CD8-positive, alpha-beta T cell (primary cell): ENCODE measurements at places on chromosomes 3 and 15.

DNA sequence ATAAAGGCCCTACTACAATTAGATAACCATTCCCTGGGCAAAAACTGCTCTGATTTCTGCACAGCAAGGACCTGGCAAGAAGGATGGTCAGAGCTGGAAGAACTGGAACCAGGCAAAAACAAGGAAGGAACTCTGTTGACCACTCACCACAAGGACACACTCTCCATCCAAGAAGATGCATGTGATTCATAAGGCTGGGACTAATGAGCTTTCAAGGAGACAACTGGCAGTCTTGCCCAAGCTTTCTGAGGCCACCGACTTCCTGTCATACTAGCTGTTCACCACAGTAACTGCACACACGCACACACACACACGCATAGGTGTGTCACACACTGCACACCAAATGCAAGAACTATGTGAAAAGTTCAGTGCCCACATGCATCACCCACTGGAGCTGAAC is 256.6 kb downstream of the OCA2 start:
- no peak for DNase-seq

GRCh38 chr3:82610236-82610635 is 848.8 kb upstream of the GBE1 start:
- no peak for DNase-seq

- DNase-seq = no peak
These were observed 60.1 kb upstream of the ACTC1 start for GRCh38 chr15:34855413-34855812.

GRCh38 chr3:113057117-113057516 is 66.3 kb downstream of the GTPBP8 start:
- DNase-seq = no peak

- no peak for DNase-seq
These were observed 738.4 kb downstream of the PLOD2 start for GRCh38 chr3:145422556-145422955.

DNA sequence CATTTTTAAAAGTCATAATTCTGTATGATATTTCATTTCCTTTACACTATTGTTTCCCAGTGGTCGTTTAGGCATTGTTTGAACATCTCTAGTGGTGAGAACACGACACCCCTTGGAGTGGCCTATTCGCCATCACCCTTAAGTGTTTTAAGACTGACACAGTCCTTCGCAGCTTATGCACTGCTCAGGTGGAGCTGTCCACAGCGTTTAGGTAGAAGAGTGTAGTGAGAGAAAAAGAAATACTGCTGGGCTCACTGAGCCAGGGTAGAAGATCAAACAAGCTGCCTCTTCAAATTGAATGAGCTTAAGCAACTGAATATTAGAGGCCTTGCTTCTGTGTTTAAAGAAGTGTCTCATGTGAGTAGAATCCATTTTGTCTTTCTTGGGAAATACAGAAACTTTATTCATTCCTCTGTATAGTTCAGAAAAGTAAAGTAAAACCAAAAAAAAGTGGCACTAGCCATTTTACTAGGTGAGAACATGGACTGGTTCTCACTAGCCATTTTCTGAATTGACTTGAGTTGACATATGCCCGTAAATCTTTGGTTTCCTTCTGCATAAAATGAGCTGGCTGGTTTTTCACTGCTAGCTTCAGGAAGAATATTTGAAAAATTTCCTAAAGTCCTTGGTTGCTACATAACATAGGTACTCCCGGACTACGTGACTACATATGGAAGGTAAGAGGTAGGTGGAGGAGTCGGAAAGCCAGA is 155.9 kb downstream of the P3H2 start:
- DNase-seq = no peak

- DNase-seq = peak; percentile 5
These were observed 14.7 kb downstream of the MAP2K1 start for GRCh38 chr15:66401130-66402021.

DNA sequence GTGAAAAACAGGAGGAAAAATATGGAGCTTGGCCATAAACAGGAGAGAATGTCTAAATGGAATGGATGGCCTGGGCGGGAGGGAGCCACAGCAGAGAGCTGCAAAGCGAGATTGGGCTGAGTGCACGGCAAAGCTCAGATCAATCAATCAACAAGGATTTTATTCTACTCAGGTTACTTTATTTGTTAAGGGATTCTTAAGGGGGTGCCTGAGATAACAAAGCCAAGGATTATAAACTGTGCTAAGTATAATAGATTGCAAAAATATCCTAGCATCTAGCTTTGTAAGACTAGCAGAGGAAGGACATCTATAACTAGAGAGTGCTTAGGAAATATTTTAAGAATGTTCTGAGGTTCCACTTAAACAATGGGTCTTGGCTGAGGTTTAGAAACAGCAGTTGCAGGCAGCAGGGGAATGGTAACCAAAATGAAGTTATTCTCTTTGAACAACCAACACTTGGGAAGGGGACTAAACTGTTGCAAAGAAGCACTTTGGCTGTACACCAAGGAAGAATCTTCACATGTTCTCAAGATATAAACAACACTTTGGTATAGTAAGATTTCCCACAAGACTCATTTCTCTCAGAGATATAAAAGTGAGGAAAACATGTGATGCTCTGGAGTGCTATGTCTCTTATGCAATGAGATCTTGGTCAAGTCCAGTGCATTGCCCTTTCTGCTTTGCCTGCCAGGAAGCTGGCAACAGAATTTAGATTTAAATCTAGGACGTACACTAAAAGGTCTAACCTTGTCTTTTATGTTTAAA is 35.5 kb downstream of the TMEM212 start:
- no peak for DNase-seq

DNA sequence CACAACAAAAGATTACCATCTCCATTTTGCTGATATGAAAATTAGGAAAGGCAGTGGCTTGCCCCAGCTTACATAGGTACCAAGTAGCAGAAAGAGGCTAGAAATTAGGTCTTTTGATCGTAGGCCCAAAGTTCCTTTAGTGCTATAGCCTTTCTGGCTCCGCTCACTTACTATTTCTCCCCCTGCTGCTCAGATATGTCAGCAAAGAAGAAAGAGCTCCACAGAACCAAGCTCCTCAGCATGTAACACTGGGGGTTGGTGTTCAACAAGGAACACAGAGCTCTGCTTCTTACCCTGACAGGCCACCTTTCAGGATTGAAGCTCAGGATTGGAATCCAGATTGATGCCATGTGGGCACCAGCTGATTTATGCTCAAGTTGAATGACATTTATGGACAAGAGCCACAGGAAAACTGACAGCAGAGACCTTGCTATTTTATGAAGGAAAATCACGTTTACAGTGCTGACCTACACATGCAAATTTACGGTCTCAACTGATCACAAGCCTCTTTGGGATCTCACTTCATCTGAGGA is 6.1 kb upstream of the IL12A start:
- no peak for DNase-seq

DNA sequence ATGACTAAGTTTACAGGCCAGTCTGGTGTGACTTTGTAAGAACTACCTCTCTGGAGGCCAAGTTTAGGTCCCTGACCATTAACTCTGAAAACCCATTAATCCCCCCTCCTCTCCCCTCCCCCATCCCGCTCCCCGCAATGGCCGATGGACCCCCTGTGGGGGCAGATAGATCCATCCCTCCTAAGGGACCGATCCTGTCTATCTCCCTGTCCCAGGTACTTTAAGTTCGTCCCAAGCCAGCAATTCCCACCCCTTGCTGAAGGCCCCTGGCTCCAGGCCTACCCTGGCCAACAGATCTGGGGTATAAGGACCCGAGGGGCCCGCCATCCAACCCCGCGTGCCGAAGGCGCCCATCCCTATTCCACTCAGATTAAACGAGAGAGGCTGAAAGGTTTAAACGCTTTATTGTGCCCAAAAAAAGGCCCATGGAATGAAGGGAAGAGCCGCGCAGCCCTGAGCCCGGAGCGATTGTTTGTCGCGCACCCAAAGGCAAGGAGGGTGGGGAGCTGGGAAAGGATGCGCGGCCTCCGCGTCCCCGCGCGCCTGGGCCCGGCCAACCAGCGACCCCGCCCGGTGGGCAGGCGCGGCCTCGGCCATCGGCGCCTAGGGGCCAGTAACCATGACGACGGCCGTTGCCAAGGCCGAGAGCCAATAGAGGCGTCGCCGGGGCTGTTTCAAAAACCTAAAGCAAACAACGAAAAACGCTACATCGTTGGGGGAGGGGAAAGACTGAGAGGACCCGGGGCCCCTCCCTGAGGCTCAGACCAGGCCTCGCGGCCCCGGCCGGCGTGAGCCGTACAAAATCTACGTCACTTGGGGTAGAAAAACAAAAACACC is 35.9 kb downstream of the HMCES start:
- DNase-seq = peak; percentile 27

- DNase-seq = no peak
These were observed 253.6 kb downstream of the UACA start for GRCh38 chr15:70509731-70510143.

DNA sequence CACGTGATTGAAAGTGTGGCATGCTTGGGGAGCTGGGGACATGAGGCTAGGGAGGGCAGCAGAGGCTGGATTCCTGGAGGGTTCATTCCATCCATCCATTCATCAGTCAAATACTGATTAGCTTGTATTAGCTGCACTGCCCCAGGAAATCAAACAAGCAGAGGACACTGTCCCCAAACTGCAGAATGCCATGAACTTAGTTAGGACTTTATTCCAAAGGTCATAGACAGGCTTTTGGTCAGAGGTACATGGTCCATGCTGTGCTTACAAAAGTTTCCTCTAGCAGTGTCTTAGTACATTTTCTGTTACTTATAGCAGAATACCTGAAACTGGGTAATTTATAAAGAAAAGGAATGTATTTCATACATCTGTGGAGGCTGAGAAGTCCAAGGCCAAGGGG is 47.7 kb downstream of the LMCD1 start:
- DNase-seq = no peak

GRCh38 chr3:187228740-187229139 is 31.5 kb downstream of the RTP1 start:
- DNase-seq = no peak

DNA sequence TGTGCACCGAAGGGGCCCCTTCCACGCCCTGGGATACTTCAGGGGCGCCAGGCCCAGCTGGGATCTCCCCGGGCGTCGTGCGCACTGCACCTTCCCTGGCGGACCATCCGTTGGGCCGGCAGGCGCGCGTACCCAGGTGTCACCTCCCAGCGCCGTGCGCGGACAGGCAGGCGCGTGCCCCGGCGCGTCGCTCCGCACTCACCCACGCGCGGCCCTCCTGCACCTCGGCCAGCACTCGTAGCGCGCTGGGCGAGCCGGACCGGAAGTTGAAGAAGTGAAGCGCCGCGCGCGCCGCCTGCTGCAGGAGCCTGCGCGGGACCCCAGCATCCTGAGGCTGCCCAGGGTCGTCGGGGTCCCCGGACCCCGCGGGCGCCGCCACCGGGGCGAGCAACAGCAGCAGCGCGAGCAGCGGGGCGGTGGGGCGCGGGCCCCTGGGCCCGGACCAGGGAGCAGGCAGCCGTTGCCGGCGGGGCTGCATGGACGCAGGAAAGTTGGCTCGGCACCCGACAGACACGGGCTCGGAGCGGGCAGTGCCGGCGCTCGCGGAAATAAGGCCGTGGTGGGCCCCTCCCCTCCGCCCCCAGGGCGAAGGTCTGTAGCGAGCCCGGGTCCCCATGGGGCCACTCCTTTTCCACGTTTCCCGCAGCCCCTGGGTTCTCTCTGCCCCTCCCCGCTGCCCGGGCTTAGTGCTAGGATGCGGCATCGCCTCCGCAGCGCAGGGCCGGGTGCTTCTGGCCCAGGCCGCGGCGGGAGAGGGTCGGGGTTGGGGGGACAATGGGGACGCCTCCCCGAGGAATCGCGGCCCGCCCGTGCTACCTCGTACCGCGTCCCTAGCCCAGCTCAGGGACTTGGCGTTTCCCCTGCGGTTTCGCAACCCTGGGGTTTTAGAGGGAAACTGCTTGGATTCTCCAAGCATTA is at the start of gene RARRES1:
Gene RARRES1, minus strand, starts transcription at position 520 of the 918 bp plus-strand sequence. Its CDS starts 42 bp downstream, at position 478.
- DNase-seq = peak; percentile 31

GRCh38 chr3:155420881-155421486 is 127.5 kb upstream of the STRIT1 start:
- no peak for DNase-seq

DNA sequence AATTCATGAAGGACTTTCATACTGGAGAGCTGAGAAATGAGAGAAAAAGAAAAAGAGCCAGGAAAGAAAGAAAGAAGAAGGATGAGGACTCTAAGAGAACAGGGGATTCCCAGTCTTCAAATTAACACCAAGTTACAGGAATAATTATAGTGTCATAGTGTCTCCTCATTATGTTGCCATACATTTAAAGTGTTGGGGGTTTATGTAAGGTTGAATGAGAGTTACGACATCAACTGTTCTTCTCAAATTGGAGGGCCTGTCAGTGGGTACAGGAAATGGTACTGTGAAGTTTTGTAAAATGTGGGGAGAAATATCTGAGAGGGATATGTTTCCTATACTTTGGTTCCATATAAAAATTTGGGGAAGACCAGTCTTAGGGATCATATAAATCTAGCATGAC is 12.3 kb upstream of the CD200 start:
- no peak for DNase-seq

- DNase-seq = peak; percentile 60
These were observed 30.0 kb downstream of the STARD5 start for GRCh38 chr15:81293728-81294515.

DNA sequence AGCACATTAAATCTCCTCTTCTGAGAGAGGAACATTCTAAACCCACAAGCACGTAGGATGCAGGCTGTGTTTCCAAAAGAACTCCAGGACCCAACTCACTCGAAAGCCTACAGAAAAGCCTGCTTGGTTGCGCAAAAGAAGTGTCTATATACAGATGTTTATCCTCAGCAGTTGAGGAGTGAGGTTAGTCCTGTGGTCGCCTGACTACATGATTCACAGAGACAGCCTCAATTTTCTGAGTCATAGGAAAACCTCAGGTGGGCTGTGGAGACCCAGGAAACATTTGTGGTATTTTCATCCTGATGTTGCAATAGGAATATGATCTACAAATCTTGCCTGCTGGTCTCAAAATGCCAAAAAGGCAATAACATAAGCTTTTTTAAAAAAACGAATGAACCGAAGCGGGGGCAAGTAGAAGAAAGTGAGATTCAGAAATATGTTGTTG is 183.8 kb upstream of the THRB start:
- no peak for DNase-seq

DNA sequence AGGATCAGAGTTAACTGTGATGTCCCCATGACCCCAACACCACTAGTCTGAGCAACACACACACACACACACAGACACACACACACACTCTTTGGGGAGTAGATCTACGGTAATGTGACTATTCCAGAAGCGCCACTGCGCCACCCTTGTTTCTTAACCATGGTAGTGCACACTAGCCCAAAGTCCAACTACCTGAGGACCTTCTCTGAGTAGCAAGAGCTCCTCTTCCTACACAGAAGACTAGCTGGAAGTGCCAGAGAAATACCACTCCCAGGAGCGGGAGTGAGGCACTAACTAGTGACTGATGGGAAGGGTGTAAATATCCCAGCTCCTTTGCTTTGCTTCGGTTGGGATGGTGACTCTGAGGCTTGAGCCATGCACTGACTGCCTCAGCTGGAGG is 96.0 kb upstream of the EIF1B start:
- no peak for DNase-seq

DNA sequence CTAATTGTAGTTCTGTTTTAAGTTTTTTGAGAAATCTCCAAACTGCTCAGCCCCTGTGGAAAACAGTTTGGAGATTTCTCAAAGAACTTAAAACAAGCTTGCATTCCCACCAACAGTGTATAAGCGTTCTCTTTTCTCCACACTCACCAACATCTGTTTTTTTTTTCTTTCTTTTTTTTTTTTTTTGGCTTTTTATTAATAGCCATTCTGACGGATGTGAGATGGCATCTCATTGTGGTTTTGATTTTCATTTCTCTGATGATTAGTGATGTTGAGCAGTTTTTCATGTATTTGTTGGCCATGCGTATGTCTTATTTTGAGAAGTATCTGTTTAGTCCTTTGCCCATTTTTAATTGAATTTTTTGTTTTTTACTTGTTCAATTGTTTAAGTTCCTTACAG is 73.1 kb upstream of the COL8A1 start:
- no peak for DNase-seq

GRCh38 chr3:16289144-16289889 is 24.3 kb downstream of the OXNAD1 start:
- DNase-seq = no peak
